ENCODE measurements at places on chromosomes 2 and 18.

DNA sequence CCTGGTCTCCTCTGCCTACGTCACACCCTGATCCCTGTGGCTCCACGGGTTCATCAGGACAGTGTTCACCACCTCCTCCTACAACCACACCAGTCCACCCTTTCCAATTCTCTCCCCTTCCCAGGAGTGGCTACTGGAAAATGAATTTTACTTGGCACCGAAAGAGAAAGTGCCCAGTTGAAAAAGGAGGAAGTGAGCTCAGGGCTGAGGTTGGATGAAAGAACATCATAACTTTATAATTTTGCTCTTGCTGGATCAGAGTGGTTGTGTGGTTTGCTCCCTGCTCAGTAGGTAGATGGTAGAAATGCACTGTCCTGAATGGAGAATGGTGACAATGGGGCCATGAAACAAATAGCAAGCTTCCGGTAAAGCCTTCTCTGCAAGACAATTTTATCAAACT, 140.3 kb upstream of the DDX18 start:
- DNase-seq, result no peak

DNA sequence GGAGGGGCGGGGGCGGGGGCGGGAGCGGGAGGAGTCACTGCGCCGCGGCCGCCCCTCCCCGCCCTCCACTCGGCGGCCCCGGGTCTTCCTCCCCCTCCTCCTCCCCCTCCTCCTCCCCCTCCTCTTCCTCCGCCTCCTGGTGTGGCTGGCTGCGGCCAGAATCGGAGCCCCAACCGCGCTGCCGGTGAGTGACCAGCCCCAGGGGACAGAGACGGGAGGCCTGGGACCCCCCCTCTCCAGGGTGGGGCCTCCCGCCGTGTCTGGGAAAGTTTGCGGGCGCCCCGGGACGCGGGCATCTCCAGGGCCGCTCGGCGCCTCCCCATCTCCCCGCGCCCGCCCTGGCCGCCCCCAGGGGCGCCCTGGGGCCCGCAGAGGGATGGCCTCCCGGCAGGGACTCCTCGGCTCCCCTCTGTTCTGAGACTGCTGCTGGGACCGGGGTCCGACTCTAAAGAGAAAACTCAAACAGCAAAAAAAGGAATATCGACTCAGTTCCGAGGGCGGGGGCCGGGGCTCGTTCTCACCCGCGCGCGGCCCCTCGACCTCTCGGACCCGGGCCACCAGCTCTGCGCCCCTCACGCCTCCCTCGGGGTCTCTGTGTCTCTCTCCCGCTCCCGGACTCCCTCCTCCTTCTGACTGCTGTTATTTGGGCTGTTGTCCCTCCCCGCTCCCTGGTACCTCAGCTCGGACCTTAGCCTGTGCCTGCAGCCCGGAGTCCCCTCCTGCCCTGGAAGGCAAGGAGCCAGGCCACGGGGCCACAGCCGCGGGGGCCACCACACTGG, at the start of gene STON1:
Gene STON1 (plus strand): TSS at position 122 of the 779 bp plus-strand sequence. CDS start 50,480 bp downstream, outside the sequence.
- DNase-seq, result peak; percentile 32

- no peak for DNase-seq
Observed at GRCh38 chr18:50475538-50476193, 84.2 kb upstream of the MAPK4 start.

- DNase-seq, result peak; percentile 89
Observed at GRCh38 chr18:61400716-61401115, 67.5 kb downstream of the CDH20 start.

- DNase-seq, result peak; percentile 39
Observed at GRCh38 chr2:24492421-24493279, 1.6 kb downstream of the NCOA1 start.

DNA sequence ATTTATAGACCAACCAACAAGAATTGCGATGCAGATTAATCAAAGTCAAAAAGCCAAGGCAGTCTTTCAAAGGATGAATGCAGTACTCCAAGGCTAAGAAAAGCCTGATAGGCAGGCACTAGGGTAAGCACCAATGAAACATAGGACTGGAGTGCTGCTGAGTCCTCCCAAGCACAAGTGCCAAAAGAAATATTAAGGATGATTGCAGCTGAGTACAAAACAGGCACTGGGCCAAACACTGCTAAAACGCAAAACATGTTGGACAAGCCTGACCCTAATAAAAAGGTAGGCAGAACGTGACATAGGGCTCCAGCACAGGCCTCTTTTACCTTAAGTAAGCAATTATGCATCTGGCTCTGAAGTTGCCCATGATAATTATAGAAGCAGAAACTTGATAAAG, 160.1 kb upstream of the LRP1B start:
- peak; percentile 8 for DNase-seq

DNA sequence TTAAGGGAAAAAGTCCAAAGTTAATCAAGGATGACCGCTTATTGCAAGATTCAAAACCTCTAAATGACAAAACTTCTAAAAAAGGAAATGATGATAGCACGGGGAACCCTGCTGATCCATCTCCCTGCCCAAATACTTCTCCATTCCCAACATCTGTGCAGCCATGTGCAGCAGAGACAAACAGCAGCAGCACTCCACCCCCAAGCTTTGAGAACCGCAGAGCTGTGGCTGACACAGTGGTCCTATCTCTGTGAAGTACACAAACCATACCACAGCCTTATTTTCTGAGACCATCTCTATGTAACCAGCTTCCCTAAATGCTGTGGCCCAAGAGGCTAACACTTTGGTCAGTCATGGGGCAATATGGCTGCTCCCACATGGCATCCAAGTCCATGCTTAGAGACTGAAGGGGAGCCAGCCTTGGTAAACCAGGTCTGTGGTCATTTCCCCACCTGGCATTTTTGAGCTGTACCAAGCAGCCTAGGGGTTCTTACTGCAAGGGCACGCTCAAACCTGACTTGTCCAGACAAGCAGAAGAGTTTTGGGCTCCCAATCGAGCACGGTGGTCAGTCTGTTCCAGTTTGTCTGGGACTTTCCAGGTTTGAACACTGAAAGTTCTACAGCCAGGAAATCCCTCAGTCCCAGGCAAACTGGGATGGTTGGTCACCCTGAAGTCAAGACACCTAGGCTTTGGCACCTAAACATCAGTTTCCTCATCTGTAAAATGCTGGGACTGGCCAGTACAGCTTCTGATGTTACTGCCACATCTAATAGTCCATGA, 17.1 kb upstream of the NFE2L2 start:
- no peak for DNase-seq

DNA sequence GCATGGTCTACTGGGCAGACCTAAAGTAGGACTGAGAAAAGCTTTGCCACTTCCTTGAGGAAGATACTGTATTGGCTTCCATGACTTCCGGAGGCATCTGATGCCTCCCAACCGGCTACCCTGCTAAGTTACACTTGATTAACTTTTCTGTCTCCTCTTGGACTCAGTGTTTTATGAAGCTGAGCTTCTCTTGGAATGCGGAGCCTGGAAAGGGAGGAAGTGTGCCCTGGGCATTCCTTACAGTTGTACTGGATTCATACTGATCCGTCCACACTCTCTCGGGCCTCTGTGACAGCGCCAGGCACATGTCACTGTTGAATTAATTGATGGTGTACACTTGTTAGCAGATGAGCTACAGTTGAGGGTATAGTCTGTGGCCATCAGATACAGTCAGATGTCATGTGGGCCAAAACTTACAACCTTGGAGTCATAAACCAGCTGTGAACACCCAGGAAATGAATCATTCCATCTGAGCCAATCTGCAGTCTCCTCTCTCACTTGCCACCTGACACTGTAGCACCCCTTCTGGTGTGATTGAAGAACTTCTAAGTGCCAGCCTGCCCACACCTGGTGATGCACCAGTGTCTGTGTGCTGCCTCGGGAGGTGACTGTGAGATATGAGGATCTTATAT, 122.5 kb downstream of the FHOD3 start:
- DNase-seq, result peak; percentile 67

DNA sequence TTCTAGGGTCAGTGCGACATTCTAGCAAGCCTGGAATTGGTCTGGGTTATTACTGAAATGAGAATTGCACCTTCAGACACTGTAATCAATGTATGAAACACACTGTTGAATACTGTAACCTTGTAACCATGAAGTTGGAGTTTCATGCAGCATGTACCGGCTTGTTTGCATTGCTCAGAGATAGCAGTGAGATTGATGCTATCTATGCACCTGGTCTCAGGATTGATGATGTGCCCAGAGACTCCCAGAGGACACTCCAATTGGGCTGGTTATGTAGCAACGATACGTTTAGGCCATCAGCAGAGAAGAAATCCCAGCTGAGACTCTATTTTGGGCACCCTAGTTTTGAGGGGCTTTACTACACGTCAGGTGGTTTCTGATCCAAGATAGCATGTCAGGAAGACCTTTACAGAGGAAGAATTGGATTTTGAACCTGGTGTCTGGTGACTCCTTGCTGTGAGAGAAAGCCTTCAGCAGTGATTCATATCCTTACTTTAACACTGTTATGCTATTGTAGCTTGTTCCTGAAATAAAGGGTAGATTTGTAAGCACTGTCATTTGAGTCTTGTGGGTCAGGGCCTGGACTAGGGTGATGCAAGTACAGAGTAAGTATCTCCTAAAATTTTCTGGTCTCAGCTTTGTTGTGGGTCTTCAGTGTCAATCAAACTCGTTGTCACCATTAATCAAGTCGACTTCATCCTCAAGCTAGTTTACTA, 305.1 kb upstream of the GULP1 start:
- peak; percentile 6 for DNase-seq

- no peak for DNase-seq
Observed at GRCh38 chr2:161976917-161977316, 97.1 kb downstream of the DPP4 start.

DNA sequence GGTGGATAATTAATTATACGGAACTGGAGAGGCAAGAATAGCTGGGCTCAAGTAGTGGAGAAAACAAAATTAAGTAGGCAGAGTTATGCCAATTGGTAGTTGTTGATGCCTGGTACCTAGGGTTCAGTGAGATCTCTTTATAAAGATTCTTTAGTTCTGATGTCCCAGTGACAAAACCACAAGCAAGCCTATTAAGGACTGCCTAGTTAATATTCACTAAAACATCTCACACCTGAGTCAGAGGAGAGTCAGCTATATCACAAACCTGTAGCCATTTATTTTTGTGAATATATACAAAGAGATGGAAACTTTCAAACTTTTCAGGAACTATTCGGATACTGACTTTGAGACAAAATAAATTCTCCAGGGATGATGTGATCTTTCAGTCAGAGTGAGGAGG, 213.9 kb upstream of the CYP26B1 start:
- no peak for DNase-seq

- no peak for DNase-seq
Observed at GRCh38 chr2:23376972-23377371, 8.0 kb upstream of the KLHL29 start.

- peak; percentile 52 for DNase-seq
Observed at GRCh38 chr2:29166242-29167039, 51.2 kb downstream of the CLIP4 start.

DNA sequence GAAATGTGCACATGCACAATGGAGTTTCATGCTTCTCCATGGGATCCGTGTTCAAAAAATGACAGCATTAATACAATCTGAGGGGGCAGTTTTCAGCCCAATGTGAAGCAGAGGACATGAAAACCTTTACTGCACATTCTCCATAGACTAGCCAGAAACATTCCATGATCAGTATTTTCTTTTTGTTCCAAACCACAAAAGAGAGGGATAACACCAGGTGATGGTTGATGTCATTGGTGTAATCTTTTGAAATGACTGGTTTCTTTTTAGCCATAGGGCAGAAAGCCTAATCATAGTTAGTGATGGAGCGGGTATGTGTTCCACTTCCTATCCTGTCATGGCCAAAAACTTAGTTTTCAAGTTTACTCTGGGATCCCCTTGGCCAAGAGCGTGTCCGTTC, 1.8 kb upstream of the KYNU start:
- DNase-seq, result peak; percentile 55

- DNase-seq, result no peak
Observed at GRCh38 chr2:31957354-31958139, 53.3 kb downstream of the MEMO1 start.

DNA sequence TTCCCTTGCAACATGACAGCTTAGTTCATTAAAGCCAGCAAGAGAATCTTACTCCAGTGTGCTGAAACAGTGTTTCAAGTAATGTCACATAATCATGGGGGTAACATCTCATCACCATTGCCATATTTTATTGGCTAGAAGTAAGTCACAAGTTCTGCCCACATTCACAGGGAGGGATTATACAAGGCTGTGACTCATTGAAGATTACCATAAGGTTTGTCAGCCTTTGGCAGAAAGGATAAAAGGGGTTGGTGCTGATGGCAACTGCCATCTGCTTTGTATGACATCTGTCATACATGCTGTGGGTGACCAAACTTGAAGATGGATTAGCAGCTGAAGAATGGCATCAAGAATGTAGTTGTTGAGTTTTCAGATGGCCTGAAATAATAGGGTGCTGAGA, 61.2 kb downstream of the KCNE4 start:
- peak; percentile 43 for DNase-seq
